ENCODE measurements at places on chromosomes 5 and 9.

DNA sequence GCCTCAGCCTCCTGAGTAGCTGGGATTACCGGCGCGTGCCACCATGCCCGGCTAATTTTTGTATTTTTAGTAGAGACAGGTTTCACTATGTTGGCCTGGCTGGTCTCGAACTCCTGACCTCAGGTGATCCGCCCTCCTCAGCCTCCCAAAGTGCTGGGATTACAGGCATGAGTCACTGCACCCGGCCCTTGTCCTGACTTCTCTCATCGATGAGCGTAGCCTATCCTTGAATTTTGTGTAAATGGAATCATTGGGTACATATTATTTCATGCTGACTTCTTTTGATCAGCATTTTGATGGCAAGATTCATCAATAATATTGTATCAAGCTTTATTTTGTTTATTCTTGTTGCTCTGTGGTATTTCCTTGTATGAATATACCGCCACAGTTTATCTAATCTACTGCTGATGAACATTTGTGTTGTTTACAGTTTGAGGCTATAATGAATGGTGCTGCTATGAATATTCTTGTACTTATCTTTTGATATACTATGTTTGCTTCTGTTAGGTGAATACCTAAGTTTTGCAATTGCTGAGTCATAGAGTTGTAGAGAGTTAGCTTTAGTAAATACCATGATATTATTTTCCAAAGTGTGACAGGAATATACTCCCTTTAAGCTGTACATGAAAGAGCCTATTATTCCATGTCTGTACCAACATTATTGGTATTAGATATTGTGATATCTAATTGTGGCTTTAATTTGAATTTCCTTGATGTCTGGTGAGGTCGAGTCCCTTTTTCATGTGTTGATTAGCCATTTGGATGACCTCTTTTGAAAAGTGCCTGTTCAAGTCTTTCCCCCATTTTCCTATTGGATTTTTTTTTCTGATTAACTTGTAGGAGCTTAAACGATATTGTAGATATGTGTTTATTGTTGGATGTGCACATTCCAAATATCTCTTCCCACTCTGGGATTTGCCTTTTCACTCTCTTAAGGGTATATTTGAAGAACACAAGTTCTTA, 107.5 kb downstream of the RGS3 start:
- DNase-seq = no peak

DNA sequence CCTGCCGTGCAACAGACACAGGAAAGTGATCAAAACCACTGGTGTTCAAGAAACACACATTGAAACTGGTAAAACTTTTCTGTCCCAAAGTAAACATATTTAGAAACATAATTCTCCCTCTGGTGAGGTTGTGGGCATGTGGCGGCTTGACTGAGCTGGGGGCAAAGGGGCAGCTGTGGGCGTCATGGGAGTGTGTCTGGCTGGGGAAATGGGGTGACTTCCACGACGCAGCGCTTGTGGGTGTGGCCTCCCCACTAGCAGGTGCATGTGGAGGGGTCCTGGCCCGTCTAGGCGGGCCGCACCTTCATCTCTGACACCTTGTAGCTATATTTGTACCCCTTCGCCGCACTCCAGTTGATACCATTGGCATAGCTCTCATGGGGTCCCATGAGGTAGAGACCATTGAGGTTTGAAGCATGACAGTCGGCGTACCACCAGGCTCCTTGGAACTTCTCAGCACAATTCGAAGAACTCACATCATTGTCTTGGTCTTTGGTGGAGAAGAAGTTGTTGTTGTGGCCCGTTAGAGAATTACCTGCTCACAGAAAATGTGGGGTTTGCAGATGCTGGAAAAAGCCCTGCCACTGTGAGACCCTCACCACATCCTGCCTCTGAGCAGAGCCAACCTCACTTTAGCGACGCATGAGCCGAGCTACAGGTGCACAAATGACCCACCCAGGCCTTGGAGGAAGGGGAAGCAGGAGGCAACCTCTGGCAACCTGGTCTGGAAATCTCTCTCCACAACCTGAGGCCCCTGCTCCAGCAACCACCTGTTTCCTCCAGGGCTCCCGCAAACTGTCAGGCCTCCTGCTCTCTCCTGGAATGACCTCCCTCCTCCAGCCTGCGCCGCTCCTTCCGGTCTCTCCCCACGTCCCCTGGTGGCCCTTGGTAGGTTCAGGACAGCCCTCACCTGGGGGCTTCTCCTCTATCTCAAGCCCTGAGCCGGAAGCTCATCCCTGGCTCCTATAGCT, 7.9 kb downstream of the FCN1 start:
- DNase-seq = no peak

- peak; percentile 25 for DNase-seq
These were observed 49.9 kb downstream of the USP20 start for GRCh38 chr9:129885018-129885669.

- no peak for DNase-seq
These were observed 299.2 kb upstream of the RGMB start for GRCh38 chr5:98474216-98474615.

DNA sequence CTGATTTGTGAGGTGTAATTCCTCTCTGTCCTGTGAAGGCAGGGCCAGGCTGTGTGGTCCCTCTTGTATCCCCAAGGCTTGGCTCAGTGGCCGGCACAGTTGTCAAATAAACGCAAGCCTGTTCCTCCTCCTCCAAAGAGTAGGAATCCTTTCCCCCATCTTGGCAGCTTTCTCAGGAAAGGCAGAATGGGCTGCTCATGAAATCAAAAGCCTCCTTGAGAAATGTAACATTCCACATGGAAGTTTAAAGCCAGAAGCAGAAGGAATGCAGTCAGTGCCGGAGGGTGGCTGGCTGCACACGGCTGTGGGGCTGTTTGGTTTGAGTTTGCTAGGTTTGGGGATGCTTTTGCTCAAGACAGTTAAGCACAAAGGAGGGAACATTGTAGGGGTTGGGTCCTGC, 34.5 kb upstream of the MED10 start:
- DNase-seq = no peak

DNA sequence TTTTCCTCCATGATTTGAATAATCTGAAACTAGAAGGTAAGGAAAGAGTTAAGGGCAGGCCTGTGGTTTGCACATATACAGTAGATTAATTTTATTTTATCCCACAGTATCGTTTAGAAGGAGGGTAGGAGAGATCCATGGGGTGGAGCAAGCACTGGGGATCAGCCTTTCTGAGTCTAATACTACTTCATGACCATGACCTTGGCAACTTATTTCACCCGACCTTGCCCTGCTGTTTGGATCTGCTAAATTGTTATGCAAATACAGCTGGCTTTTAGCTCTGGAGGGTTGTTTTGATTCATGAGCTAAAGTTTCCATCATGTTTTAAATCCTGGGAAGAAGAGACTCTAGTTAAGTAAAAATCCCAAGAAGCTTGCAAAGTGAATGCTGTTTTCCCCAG, 864 bp upstream of the GRIN3A start:
- no peak for DNase-seq

- DNase-seq = no peak
These were observed 820.7 kb upstream of the TYRP1 start for GRCh38 chr9:11872471-11872870.

- DNase-seq = no peak
These were observed 298.2 kb downstream of the EDIL3 start for GRCh38 chr5:84086511-84086910.

DNA sequence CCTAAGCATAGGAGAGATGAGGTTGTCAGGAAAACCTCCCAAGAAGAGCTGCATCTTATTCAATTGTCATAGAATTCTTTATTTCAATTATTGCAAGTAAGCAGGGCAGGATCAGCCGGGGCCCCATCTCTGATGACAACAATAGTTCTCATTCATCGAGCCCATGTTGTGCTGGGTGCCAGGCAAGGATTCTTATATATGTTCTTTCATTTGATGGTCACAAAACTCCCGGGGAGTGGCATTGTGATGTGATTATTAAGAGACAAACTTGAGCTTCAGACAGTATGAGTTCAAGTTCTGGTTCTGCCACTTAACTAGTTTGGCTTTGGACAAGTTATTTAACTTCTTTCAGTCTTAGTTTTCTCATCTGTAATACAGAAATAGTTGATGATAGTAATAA, 8.5 kb downstream of the FUBP3 start:
- DNase-seq = no peak
